ENCODE measurements at places on chromosomes 7 and 10.

DNA sequence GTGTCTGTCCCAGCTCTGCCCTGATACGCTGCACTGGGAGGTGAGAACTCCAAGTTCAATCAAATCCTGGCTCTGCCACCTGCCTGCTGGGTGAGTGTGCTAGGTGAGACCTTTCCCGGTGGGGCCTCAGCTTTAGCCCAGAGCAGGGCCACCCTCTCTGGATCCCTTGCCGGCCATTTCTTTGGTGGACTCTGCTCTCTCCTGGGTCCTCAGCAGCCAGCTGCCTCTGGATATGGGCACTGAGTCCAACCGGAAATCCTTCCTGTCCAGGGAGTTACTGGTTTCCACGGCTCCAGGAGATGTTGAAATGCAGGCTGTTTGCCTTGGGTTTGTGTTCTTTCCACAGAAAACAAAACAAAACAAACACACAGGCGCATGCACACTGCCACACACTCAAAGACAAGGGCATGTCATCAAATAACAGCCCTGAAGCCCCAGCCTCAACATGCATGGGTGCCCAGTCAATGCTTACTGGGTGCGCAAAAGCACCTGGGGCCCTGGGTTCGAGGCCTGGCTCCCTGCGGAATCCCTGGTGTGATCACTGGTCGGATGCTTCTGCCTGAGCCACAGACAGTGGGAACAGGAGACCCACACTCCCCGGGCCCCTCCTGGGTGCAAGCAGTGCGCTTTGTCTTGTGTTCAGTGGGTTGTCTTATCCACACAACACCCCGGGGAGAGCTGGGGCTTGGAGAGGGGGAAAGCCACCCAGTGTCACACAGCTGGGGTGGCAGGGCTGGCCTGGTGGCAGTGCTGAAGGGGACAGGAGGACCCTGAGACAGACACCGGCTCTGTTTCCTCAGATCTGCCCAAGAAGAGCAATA is 33.1 kb downstream of the PPIF start:
- no peak for DNase-seq

GRCh38 chr10:52864201-52865106 is 91.9 kb upstream of the MBL2 start:
- peak; percentile 90 for DNase-seq

- DNase-seq: no peak
Observed at GRCh38 chr7:157615101-157615817, 278.5 kb downstream of the DNAJB6 start.

DNA sequence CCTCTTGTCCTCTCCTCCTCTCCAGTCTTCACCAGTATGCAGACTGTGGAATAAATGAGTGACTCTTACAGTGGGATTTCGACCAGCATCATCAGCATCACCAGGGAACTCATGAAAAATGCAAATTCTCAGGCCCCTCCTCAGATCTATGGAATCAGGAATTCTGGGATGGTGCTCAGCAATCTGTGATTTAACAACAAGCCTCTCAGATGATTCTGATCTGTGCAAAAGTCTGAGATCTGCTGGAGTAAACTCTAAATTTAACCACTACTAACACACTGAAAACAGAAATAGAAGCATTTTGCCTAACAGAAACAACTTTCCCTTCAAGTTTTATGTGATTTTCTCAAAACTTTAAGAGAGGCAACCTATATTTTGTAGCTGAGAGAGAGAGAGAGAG is 124.8 kb upstream of the FAM3C start:
- no peak for DNase-seq

DNA sequence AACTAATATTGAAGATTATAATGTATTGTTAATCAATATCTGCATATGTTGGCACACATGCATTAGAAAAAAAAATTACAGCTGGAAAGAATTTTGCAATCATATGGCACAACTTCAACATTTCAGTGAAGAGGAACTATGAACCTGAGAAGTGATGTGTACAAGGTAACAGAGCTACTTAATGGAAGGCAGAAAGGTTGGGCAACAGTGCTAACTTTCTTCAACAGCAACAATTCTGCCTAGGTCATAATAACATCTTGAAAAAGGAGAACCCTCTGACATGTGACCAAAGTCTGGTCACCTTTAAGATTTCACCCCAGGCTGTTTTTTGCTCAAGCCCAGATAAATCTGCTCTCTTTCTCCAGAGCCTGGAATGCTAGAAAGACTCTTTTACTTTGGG is 47.9 kb upstream of the SKAP2 start:
- DNase-seq: no peak

DNA sequence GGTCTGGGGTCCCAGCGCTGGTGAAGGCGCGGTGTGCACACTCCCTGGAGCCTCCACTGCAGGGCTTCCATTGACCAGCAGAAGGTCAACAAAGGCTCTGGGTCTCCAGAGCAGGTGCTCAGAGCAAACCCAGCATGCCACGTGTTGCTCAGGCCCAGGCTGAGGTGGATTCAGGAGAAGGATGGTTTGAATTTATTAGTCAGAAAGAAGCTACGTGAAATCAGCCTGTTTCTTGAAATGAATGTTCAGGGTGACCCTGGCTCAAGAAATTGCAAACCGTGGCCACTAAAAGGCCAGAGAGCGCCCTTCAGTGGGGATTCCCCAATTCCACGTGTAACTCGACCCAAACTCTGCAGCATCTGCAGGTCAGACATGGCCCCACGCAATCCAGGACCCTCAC is 82.7 kb upstream of the PFKP start:
- DNase-seq: no peak

DNA sequence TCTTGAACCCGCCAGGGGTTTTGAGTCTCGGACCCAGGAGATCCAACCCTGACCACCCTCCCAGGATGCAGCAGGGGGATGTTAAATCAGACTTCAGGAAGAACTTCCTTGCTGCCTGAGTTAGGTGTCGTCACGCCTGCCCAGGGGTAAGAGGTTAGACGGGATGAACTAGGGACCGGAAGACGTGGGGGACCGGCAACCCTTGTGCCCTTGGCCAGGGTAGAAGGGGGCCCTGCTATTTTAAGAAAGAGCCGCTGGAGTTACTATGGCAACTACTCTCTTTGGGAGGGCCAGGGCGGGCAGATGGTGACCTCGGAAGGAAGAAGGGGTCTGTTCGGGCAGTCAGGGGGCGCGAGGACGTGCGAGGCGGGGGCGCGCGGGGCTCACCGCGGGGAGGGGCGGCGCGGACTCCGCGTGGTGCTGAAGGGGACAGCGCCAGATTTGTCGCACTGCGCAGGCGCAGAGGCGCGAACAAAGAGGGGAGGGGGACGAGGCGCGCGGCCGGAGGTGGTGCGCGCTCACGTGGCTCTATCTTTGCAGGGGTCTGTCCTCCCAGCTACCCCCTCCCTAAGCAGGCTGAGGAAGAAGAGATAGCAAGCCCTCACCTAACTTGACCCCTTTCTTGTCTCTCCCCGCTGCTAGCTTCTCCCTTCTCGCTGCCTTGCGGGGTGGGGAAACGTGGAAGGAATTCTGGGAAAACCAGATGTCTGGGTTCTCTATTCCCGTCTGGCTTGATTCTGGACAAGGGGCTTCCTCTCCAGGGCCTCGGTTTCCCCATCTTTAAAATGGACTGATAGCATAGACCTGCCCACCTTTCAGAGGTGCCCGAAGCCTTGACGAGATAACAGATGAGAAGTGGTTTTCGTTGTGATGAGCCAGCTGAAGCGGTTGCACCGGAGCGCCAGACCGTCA is 940 bp upstream of the PSD start:
- no peak for DNase-seq

GRCh38 chr10:34313353-34313752 is 501.7 kb downstream of the PARD3 start:
- no peak for DNase-seq

- no peak for DNase-seq
Observed at GRCh38 chr7:80204454-80204853, 69.8 kb downstream of the GNAI1 start.

DNA sequence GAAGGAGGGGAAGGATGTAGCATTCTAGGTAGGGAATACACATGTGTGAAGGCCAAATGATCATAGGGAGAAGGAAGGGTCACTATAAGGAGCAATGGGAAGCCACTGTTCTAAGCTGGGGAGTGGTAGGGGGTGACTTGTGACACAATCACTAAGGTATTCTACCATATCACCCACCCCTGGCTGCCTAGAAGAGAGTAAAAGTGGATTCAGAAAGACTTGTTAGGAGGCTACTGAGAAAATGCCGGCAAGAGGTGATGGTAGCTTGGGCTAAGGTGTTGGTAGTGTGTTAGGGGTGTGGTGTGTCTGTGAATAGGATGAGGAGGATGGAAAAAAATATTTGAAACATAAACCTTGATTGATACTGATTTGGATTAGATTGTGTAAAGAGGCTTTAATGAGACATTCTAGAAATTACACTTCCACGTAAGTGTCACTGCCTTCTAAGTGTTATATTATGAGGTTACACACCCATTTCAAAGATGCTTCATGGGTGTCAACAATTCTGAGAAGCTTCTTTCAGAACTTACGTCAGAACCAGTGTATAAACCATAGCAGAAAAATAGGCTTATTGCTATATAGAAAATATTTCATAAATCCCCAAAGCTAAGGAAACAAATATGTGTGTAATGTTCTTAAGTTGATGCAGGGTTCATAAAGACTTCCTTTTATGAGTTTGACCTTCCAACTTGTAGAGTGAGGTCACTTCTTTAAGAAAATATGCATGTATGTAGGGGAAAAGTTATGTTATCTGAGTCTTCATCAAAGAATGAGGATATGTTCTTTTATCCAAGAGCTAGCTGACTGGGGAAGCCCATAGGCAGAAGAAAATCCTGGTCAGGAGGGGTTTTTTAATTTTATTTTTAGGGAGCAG is 5.6 kb upstream of the BPGM start:
- no peak for DNase-seq

Data from fibroblast of skin of left quadriceps (primary cell).